Stimulated activated CD8-positive, alpha-beta memory T cell treated with anti-CD3 and anti-CD28 coated beads, Interleukin-15, amount 100 ng/mL, for 4 hours (primary cell): ENCODE measurements at places on chromosomes 7 and 10.

GRCh38 chr10:118276204-118276603, 65.9 kb downstream of the FAM204A start:
- DNase-seq: no peak

- DNase-seq: no peak
Observed at GRCh38 chr10:96614515-96614914, 27.7 kb upstream of the TM9SF3 start.

DNA sequence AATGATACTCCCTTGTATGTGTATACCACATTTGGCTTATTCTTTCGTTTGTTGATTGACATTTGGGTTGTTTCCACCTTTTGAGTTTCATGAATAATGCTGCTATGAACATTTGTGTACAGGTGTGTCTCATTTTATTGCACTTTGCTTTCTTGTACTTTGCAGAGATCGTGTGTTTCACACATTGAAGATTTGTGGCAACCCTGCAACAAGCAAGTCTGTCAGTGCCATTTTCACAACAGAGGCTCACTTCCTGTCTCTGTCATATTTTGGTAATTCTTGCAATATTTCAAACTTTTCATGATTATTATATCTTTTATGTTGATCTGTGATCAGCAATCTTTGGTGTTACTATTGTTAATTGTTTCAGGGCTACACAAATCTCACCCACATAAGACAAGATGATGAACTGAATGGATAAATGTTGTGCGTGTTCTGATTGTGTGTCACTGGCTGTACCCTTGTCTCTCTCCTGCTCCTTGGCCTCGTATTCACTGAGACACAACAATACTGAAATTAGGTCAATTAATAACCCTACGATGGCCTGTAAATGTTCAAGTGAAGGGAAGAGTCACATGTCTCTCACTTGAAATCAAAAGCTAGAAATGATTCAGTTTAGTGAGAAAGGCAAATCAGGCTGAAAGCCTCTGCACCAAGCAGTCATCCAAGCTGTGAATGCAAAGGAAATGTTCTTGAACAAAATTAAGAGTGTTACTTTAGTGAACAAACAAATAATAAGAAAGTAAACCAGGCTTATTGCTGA, 133.6 kb upstream of the JCAD start:
- no peak for DNase-seq

- DNase-seq: no peak
Observed at GRCh38 chr10:78346721-78347120, 313.1 kb downstream of the RPS24 start.

DNA sequence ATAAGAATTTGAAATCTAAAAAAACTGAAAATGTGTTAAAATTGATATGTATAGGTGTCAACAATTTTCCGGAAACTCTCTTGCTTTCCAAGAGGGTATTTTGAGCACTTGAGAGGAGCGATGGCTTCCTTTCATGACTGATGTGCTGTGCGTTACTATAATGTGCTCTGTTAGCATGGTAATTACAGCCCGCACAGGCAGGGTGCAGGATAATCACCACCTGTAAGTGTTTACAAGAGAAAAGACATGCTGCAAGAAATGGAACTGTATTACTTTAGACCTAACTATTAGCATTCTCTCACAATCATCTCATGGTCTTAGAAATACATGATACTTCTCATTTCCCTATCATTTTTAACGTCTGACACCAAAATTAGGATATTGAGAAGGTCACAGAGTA, 92.4 kb upstream of the ADARB2 start:
- DNase-seq: no peak

DNA sequence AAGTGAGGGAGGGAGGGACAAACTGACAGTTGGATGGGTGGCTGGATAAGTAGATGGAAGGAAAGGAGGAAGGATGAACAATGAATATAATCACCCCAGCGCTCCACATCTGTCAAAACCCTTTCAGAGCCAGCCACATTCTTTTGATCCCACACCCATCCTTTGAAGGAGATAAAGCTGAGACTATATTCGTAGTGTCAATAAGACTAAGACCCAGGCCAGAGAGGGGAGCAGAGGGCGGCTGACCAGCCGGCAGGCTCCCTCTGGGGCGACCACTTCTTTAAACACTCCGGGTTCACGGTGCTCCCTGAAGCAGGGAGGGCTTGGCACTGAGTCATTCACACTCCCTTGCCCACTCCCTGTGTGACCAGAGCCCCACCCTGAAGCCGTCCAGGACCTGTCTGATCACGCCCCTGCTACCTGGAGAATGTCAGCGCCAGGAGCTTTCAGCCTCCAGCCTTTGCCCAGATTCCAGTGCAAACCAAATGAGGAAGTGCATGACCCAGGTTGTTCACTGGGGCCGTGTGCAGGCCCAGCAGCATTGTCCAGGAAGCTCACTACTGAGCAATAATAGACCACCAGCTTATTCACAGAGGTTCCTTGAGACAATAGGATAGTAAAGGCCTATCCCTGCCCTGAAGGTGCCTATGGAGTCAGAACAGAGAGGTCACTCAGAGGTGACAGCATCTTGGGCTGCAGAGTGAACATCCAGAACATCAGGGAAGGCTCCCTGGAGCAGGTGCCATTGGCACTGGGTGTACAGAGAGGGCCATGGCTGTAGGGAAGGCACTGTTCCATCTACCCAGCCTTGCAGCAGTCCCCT, 34.4 kb downstream of the UNC5B start:
- no peak for DNase-seq

- DNase-seq: no peak
Observed at GRCh38 chr10:78214955-78215354, 181.3 kb downstream of the RPS24 start.

DNA sequence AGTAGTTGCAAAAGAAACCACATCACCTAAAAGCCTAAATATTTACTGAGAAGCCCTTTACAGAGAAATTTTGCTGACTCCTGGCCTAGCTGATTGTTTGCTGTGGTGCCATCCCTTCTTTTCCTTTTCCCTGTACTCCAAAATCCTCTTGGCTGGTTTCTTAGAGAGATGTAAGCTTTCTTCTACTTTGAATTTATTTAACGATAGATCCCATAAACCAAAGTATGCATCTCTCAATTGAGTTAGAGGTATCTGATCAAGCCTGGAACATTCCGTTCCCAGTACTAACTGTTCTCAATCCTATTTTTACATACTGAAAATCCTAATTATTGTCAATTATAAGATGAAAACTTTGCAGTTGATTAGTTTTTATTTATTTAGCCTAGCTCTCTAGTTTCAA, 6.3 kb downstream of the TMEM60 start:
- no peak for DNase-seq

DNA sequence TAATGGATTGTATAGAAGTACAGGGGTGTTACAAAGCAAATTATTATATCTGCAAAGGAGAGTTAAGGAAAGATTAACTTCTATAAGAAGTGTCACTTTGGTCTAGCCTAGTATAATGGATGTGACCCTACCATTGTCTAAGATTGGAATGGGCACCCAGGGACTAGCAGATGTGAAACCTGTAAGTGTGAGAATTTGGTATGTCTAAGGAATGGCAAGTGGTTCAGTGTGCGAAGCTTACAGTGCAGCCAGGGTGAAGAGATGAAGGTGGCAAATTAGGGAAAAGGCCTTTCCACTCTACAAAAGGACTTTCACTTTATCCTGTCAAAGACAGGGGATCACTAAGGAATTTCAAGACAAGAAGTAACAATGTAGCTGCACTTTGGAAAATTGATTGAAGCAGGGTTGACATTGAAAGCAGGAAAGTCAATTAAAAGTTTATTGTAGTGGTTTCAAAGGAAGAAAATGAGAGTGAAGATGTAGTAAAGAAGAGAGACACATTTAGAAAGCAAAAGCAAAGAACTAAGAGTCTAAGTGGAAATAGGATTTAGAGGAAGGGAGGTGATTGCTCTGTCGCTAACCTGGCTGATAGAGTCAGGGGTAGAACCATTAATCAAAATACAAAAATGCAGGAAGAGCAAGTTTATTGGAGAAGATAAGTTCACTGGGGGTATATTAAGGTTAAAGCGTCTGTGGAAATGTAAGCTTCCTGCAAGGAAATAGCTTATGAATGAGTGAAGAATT, 47.4 kb downstream of the KCND2 start:
- DNase-seq: no peak

- DNase-seq: no peak
Observed at GRCh38 chr7:31043051-31043471, 9.0 kb upstream of the ADCYAP1R1 start.

DNA sequence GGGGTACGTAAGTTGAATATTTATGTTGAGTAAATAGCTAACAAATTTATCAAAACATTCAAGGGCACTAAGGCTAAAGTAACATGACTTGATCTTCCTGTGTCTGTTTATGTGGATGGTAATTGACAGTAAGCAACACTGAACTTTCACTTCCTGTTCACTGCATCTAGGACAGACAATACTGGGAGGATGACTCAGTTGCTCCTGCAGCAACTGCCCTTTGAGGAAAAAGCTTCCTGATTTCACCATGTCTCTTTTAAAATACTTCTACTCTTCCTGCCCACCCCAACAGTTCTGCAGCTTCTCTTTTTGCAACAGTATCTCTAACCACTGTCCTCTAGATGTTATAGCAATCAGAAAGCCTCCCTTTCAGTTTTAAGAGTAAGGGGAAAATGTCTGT, 76.6 kb upstream of the HGF start:
- no peak for DNase-seq

DNA sequence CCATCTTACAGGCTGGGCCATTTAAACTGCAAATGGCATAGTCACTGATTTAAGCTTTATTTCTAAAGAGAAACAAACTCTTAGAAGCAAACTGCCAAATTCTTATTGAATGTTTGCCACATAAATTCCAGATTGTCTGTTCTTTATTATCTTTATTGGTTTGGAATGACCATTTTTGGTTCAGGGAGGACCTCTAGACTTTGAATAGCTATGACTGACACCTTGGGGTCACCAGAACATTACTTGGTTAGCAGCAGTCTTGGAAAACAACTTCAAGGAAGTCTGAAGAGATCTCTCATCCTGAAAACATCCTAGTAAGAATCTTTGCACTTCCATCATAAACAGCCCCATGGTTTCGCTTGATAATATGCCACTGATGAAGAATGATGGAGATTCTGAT, 197.1 kb downstream of the SUGCT start:
- no peak for DNase-seq

- peak; percentile 40 for DNase-seq
Observed at GRCh38 chr7:30135301-30136116, 723 bp downstream of the MTURN start.

- no peak for DNase-seq
Observed at GRCh38 chr7:128215739-128216138, 25.3 kb upstream of the LEP start.

DNA sequence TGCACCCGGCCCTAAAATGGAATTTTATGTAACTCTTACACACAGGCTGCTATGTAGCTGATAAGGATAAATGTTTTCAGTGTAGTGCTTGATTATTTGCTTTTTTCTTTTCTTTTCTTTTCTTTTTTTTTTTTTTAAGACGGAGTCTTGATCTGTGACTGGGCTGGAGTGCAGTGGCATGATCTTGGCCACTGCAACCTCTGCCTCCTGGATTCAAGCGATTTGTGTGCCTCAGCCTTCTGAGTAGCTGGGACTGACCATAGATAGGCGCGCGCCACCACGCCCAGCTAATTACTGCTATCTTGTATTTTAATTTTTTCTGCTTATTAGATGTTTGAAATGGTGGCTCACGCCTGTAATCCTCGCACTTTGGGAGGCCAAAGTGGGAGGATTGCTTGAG, 3.4 kb downstream of the RABGEF1 start:
- no peak for DNase-seq

GRCh38 chr7:28546067-28546466, 133.7 kb downstream of the CREB5 start:
- no peak for DNase-seq

DNA sequence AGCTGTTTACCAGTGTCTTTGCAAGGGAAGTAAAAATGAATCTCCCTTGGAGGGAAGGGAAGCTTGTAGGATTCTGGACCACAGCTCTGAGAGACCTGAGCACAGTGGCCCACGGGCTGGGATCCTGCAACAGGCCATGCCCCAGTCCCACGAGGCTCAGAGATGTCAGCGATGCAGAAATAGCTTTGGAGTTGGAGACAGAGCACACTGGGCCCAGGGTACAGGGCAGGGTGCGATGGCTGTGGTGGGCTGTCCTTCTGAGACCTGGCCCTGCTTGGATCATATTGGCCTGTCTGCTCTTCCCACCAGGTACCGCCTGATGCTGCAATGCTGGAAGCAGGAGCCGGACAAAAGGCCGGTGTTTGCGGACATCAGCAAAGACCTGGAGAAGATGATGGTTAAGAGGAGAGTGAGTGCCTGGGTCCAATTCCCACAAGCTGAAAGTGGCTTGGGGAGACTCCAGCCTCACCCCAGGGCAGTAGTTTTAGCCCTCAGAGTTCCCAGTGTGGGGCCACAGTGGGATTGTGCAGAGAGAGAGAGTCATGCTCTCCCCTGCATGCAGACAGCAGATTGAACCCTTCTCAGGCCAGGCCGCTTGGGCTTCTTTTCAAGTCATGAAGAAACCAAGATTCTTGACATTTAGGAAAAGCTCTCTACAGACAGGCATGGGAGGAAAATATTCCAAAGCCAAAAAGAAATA, 13.5 kb upstream of the CSGALNACT2 start:
- DNase-seq: no peak

DNA sequence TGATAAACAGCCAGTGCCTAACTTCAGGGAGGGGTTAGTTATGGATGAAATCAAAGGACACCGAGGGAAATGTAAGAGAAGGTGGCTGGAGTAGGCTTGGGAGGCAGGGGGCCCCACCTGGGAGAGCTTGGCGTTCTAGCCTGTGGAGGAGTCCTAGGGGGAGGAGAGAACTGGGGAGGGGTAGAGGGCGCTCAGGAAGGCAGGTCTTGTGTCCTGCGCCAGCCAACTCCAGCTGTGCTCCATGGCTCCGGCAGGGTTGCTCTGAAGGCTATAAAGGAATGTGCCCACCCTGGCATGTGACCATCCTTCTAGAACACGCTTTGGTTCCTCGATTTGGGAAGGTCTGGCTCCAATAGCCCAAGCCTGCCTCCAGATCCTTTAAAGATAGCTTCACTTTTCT, 96.3 kb downstream of the SEC61G start:
- DNase-seq: no peak

- no peak for DNase-seq
Observed at GRCh38 chr10:35876248-35876647, 234.2 kb upstream of the FZD8 start.

DNA sequence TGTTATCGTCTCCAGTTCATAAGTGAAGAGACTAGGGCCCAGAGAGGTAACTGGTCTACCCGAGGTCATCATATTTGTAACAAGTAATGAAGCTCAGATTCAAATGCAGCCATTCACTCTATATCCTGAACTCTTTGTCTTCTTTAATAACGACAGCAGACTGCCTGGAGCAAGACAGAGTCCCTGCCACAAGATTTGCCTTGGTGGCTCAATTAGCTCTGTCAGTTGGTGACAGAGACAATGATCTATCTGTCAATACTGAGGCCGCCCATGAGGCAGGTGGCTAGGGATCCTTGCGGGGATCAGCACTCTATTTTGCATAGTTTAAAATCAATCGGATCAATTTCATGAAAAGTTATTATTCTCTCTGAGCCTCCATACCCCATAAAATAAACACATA, 43.9 kb downstream of the SH3PXD2A start:
- DNase-seq: no peak

DNA sequence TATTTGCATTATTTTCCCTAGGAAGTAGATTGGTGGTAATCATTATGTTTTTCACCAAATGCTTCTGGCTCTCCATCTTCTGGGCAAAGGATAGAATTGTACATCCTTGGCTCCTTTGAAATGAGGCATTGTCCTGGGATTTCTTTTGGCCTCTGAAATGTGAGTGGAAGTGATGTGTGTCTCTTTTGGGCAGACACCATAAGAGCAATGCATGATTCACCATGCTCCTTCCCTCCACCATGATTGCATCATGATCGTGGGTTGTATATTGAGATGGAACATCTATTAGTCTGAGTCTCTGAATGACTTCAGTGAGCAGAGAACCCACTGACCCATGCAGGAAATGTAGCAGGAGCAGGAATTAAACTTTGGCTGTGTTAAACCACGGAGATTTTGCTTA, 49.2 kb downstream of the ADRA2A start:
- no peak for DNase-seq
